Stimulated activated naive CD8-positive, alpha-beta T cell treated with anti-CD3 and anti-CD28 coated beads, Interleukin-15, amount 100 ng/mL, for 72 hours (primary cell): ENCODE measurements at places on chromosomes 3 and 15.

DNA sequence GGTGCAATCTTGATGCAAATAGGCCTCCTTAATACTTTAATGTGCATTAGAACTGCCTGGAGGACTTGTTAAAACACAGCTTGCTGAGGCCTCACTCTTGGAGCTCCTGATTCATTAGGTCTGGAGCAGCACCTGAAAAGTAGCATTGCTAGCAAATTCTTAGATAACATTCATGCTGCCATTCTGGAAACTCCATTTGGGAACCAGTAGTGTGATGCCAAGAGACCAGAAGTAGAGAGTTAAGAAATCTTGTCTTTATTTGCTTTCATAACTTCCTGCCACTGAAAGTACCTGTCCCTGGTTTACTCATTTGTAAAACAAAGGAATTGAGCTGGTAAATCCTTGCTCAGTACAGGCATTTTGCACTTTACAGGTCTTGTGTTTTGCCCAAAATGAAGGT lies 72.0 kb downstream of the RAP2B start:
- no peak for DNase-seq

DNA sequence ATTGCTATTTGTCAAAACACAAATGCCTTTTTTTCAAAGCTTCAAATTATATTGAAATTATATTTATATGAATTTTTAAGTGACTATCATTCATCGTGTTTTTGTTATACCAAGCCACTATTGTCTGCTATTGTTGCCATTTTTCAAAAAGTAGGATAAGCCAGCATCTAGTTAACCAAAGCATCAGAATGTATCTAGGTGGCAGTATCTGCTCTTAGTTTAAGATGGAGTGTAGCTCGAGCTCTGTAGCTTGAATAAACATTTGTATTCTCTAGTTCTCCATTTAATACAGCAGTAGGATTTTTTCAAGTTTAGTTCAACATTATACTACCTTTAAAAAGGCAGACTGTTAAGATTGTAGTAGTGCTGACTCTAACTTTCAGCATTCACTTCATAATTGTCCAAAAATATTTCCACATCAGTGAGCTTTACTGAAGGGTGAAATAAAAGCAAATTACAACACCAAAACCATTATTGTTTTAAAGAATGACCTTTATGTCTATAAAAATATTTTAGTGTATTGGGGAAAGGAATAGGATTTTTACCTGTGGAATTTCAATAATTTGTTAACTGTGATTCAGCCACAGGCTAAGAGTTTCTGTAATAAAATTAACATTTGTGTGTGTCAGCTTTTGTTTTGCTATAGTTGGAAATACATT lies 19.6 kb upstream of the C15orf61 start:
- no peak for DNase-seq

DNA sequence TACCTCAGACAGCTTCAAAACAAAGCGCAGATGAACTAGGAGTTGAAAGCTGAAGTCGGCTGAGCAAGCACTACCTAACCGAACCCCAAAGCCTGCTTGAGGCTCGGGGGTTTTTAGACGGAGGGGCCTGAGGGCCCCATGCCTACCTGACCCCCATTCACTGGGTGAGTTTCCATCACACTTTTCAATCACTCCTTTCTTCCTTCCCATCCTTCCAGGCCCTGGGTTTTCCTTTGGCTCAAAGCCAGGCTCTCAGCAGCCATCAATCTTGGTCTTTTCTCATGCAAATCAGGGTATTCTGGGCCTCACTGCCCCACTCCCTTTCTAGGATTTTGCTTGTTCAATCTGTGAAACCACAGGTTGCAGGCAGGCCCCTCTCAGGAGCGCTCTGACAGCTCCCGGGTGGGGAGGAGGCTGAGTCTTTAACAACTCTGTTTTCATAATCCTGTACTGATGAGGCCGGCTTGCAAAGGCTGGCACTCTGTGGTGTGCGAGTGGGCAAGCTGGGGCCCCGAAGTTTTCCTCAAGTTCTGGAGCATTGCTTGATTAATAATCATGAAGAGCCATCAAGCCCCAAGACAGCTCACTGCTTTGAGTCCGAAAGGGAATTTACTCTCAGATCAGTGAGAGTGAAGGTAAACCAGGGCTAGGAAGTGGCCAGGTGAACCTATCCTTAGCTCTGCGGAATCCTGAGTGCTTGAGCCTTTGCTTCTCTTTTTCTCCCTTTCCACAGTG lies 97.6 kb downstream of the FRMD4B start:
- DNase-seq: peak; percentile 26

- no peak for DNase-seq
These were observed 597.9 kb downstream of the PDCD6IP start for GRCh38 chr3:34396288-34396687.

GRCh38 chr15:68536331-68537095 lies 42.3 kb upstream of the CORO2B start:
- DNase-seq: no peak

DNA sequence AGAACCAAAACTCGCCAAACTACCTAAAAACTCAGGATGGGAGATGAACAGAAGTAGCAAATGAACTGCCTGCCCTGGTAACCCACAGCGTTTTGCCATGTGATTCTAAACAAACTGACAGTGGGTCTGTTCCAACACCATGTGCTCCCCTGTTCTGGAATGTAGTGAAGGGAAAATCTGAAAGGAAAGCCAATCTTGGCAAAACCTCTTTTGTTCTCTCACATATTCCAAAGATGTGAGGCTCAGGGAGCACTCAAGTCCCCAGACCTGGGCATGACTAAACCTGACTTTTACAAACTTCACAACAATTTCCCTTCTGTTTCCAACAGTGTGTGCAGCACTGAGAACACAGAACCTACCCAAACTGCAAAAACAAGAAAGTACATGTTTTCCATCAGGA lies 116.1 kb downstream of the IMPG2 start:
- DNase-seq: no peak

- no peak for DNase-seq
These were observed 1.3 kb upstream of the PLA1A start for GRCh38 chr3:119596398-119596797.

DNA sequence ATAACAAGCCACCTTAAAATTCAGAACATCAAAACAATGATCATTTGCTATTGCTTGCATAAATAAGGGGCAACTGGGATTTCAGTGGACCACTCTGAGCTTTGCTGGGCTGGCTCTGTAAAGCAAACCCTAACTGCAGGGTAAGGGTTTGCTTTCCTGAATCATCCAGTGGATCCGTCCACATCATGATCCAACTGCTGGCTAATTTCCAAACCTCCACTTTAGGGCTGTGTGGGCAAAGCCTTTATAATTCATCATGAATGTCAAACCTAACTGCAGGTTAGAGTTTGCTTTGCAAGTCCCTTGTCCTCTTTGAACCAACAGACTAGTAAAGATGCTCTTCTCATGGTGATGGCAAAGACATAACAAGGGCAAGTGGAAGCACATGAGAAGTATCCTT lies 76.1 kb downstream of the SYNPR start:
- DNase-seq: no peak

DNA sequence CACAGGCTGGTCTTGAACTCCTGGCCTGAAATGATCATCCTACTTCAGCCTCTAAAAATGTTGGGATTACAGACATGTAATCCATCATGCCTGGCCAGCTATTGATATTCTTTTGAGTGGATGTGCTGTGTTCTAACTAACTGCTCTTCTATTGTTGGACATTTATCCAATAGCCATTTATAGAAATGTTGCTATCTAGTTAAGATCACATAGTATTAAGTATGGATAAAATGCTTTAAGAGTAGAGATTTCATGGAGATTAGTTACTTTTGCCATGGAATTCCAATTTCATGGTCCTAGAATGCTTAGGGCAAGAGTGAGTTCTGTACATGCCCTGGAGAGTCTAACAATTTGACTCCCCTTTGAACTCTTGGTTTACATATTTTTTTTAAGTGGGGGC lies 10.9 kb downstream of the FAM81A start:
- DNase-seq: no peak

GRCh38 chr3:194971009-194971408 lies 285.3 kb downstream of the FAM43A start:
- DNase-seq: no peak
